ENCODE measurements at places on chromosomes 2 and 18. TPM values are rescaled to one million over a fixed set of nuclear protein-coding genes. Genes with fewer than 3 reads are reported as not detected.
A peak's percentile ranks its signal among the peaks of the same experiment; 100 is the strongest.

The CD226 gene
- total RNA-seq = 0.99 TPM

The KCNK3 gene
- total RNA-seq = not detected

The SERPINB11 gene
- total RNA-seq = not detected

The FER1L5 gene
- 0.98 TPM for total RNA-seq

The UNC80 gene
- not detected for total RNA-seq

DNA sequence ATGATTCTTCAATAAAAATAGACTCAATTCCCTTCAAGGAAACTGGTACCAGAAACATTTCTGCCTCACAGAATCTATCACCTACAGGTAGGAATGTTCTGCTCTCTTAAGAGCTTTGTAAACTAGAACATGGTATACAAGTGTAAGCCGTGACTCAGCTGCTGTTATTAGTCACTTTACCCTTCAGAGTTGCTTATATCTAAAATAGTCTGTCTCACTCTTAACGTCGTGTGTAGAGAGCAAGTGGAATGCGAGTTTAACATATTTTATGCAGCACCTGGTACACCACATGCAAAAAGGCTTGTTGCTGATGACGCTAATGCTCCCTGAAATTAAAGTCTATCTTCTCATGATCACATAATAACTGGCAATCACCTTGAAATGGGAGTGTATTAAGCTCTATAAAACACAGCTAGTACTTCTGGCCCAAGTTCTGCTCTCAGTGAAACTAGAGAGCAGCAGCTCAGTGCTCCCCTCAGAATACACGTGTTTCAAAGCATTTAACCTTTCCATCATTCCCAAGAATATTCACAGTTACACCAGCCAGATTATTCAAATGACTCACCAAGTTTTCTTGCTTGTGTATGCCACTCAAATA lies 420.0 kb downstream of the ZEB2 start:
- DNase-seq = peak; percentile 71

GRCh38 chr2:3454802-3455201 lies 64.5 kb downstream of the ADI1 start:
- no peak for DNase-seq

DNA sequence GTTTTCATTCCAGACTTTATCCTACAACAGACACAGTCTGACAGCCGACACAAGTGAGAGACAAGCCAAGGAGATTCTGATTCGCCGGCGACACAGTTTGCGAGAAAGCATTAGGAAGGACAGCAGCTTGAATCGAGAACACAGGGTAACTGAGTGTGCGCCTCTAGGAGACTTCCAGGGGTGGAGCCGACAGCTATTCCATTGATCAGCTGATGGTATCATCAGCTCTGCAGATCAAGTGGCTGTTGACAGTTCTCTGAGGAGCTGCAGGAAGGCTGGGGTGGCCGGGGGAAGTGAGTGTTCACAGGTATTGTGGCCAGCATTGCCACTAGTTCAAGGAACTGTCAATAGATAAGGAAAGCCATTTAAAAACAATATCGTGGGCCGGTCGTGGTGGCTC lies 57.3 kb upstream of the TMEM182 start:
- DNase-seq = no peak

DNA sequence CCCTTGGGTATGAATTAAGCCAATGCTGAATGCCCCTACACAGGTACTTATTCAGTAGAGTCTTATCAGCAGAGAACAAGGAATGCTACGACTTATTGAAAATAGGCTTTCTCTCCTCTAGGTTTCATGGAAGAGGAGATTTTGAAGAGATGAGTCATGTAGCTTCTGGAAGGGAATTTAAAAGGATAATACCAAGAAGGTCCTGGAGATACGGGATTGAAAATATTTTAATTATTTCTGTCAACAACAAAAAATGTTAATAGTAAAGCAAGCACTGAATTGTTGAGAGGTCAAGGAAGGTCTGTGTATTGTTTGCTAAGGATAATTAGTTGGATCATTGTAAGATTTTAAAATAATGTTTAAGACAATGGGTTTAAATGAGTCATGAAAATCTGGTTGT lies 293.0 kb upstream of the SPHKAP start:
- DNase-seq = peak; percentile 68

GRCh38 chr2:65781756-65782155 lies 349.4 kb upstream of the SPRED2 start:
- DNase-seq = no peak

DNA sequence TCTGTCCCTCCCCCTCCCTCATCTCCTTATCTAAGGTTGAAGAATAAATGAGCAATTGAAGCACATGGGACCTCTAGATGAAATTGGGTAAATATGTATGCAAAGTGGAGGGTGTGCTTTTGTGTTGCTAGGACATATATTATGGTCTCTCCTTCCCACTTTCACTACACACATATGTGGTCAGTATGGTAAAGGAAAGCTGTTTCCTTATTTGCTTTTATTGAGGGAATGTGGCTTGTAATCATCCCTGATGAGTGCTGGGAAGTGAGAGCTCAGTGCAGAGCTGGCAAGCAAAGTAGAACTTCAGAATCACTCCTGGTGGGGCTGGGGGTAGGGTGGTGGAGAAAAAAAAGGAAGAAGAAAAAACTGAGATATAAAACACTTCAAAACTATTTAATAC lies 189.9 kb upstream of the ATP5MC3 start:
- no peak for DNase-seq

- DNase-seq = no peak
Observed at GRCh38 chr2:25356088-25356487, 14.4 kb upstream of the DNMT3A start.

- DNase-seq = no peak
Observed at GRCh38 chr2:31221544-31221943, 4.2 kb upstream of the CAPN14 start.

GRCh38 chr2:203718087-203718486 lies 11.6 kb downstream of the CD28 start:
- DNase-seq = no peak

DNA sequence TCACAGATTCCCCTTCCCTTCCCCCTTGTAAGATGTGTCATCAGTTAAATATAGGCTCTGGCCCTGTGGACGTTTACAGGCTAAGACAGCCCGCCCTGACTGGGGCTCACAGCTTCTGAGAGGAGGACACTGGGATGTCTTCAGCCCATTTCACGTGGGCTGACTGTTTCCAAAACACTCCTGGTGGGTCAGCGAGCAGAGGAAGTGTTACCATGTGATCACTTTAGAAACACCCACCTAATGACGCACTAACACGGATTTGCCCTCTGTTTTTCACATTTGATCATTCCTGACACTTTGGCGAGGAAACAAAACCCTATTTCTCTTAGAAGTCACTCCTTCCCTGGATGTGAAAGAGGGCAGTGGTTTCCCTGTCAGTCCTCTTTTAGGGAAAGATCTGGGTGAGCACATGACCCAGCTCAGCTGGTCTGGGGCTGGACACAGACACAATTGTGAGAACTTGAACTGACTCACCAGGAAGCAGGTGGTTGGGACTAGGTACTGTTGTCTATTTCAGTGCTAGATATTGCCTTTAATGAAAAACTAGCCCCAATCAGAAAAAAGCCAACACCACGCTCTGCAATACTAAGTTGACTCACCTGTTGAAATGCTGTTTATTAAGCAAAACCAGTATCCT lies 38.8 kb downstream of the BMP10 start:
- DNase-seq = peak; percentile 26

DNA sequence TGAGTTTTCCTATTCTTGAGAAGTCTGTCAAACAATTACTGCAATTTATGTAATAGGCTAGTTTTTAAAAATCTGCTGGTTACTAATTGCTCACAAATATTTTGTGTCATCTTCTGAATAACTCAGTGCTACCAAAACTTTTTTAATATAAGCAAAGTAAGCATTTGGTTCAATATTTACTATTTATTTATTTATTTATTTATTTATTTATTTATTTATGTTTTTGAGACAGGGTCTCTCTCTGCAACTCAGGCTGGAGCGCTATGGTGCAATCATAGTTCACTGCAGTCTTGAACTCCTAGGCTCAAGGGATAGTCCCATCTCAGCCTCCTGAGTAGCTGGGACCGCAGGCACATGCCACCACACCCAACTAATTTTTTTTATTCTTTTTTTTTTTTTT lies 60.4 kb upstream of the CDH20 start:
- DNase-seq = no peak

DNA sequence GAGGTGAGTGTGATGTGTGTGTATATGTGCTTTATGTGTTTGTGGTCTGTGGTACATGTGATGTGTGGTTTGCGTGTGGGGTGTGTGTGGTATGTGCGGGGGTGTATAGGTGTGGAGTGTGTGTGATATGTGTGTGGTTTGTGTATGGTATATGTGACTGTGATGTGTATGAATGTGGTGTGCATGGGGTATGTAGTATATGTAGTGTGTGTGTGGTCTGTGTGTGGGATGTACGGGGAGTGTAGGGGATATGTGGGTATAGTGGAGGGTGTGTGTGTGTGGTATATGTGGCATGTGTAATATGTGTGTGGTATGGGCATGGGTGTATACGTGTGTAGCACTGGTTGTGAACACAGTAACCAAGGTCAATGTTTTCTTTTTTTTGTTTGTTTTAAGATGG lies 87.4 kb downstream of the ZNF385B start:
- DNase-seq = no peak

DNA sequence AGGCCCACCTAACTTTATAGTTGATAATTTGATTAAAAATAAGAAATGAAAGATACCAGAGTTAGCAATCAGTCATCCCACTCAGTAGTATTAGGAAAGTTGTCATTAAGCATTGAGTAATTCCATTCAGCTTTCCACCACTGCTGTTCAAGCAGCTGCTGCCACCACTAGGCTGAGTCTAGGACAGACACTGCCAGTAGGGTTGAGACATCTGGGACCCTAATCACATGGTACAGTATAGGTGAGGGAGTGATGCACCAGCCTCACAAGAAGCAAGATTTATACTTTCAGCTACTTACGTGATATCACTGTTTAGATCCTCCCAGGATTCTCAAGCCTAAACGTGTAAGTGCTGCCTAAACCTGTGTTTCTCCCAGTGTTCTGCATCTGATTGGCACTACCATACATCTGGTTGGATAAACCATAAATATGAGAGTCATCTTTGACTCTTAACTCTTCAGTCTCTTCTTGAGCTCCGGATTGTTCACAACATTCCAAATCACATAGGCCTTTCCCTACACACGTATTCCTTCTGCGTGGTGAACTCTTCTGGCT lies 3.2 kb downstream of the UBXN4 start:
- DNase-seq = no peak

GRCh38 chr2:175880-176820 lies 87.7 kb downstream of the SH3YL1 start:
- no peak for DNase-seq
